Suppressor macrophage treated with lipopolysaccharide for 1 hour (primary cell): ENCODE measurements at places on chromosomes 13 and 19.

GRCh38 chr19:18500799-18501198 lies 21.1 kb downstream of the ELL start:
- DNase-seq = no peak

- DNase-seq = peak; percentile 65
These were observed 941 bp downstream of the MYPOP start for GRCh38 chr19:45901432-45901911.

- no peak for DNase-seq
These were observed 22.6 kb downstream of the CYP2A6 start for GRCh38 chr19:40827386-40828247.

GRCh38 chr19:5678071-5678718 lies 2.1 kb downstream of the MICOS13 start:
- DNase-seq = no peak

DNA sequence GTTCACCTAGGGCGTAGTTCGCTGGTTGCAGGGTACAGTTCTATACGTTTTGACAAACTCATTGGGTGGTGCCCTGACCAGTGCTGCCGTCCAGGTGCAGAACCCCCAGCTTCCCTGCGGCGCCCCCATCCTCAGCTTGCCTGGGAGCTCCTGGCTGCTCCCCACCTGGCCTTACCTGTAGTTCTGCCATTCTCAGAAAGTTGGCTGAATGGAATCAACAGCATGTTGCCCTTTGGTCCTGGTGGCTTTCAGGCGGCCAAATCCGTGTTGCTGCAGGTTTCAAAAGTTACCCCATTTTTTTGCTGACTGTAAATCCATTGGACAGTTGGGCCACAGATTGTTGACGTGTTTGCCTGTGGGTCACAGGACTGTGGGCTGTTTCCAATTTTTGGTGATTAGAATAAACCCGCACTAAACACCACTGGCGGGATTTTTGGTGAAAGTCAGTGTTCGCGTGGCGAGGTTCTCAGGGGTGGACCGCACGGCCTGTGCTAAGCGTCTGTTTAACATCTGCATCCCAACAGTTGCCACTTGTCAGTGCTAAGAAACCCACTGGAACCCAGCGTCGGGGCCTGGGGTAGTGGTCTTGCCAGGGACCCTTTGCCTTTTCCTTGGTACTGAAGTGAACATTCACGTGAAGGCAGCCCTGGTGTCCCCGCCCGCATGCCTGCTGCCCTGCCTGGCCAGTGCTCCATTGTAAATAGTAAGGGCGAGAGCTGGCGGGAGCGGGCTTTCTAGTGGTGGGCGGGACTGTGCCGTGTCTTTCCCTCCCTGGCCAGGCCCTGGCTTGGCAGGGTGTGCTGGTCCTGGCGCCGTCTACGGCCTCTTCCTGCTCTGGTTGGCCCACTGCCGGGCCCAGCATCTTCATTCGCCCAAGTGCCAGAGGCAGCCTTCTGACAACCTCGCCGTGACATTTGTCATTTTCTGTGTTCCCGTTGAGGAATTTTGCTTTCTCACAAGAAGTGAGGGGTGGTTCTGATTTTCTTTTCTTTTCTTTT lies 3.3 kb downstream of the DOT1L start:
- peak; percentile 82 for DNase-seq

DNA sequence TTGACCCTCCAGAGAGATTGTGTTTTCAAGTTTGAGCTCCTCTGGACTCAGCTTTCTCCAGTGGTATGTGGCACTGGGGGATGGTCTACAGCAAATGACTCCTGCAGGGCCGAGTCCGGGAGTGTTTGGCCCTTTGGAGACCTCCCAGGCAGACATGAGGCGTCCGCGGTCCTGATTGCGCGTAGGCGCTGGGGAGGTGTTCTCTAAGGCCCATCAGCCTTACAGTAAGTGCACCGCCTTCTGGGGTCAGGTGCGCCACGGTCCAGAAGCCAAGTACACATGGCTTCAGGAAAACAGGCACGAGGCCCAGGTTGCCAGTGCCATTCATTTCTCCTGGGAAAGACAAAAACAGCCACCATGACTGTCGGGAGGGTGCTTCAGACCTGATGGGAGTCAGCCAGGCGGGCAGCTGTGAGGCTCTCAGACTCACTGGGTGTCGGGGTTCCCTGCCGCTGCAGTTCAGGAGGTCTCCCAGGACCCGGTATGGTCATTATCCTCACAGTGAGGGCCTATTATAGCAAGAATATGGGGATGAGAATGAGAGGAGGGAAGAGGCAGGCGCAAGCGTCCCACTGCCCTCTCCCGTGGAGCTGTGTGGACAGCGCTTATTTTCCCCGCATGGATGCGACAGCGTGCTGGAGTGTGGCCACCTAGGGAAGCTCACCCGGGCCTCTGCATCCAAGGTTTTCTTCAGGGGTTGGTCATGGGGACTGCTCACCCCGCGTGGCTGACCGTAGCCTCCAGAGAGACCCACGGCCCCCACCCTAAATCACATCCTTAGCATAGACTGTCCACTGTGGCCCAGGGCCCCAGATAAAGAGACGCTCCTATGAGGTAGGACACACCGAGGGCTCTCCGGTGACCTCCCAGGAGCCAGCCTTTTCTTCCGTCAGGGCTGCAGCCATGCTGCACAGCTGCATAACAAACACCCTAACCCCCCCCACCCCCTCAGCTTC lies 21.8 kb downstream of the CCDC8 start:
- DNase-seq = no peak

GRCh38 chr13:100235311-100235901 lies 146.5 kb downstream of the PCCA start:
- DNase-seq = peak; percentile 87
